Nucleus accumbens (tissue), 56 donors: ENCODE measurements at places on chromosomes 1 and 21.

- no peak for DNase-seq
These were observed 16.2 kb downstream of the TRAPPC10 start for GRCh38 chr21:44028287-44028659.

- no peak for DNase-seq
These were observed 13.5 kb upstream of the TEDDM1 start for GRCh38 chr1:182413969-182414368.

DNA sequence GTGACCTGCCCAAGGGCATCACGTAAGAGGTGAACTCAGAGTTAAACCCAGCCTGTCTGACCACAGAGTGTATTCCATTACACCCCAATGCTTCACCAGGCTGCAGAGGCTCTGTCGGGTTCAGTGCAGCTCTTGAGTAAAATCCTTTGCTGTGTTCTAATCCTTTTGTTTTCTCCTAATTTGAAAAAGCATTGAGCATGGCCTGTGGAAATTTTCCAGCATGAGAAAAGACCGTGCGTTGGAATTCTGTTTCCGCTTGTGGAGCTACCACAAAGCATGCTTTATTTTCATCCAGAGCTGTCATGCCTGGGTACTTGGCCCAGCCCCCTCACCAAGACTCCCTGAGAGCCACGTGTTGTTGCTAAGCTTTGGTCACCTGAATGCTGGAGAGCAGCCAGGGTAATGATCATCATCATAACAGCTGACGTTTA, 317.6 kb downstream of the PRDM2 start:
- peak; percentile 53 for DNase-seq

DNA sequence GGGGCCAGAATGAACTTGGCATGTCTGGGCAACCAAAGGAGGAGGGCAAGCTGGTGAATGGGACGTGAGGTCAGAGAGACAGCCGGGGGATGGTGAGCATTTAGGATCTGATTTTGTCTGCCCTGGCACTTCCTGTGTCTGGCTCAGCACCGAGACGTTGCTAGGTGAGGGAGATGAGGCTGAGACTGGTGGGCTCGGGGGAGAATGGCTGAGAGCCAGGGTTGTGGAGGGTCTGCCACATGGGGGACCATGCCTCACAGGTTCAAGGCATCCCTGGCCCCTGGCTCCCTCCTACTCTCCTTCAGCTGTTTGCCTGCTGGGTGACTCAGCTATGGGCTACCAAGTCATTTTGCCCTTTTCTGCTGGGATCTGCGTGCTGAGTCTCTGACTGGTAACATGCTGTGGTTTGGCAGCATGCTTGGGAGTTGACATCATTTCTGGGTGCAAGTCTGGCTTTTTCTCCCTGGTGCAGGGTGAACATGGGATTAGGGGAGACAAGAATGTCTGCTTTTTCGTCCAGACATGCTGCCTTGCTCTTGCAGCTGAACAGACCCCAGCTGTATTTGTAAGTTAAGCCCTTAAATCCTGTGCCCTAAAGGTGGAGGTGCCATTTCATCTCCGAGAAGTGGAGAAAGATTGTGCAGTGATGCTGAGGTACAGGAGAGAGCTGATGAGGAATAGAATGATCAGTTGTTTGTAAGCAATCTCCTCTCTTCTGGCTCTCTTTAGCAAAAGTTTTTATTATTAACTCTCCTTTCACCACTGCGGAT, 17.6 kb downstream of the GALNT2 start:
- no peak for DNase-seq

GRCh38 chr1:63974966-63975365, 201.1 kb downstream of the ROR1 start:
- no peak for DNase-seq

- no peak for DNase-seq
These were observed at the start of gene SLAMF1 for GRCh38 chr1:160646711-160647328. TSS of gene SLAMF1 (minus strand) at chr1:160647044. CDS start at chr1:160646945, 99 bp downstream.

DNA sequence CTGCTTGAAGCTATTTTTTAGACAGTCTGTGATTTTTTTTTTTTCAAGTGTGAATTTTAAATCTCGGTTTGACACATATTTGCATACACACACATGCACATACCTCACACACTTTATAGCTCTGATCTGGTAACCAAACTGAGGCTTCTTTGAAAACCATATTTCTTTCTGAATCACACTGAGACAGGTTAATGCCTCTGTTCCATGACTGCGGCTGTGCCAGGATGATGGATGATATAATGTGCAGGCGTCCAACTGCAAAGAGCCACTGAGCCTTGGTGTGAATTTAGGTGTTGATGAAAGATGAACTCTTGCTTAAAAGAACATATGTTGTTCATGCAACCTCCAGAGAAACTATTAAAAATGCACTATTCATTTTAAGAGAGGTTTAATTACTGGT, 504.0 kb upstream of the OLFM3 start:
- no peak for DNase-seq

DNA sequence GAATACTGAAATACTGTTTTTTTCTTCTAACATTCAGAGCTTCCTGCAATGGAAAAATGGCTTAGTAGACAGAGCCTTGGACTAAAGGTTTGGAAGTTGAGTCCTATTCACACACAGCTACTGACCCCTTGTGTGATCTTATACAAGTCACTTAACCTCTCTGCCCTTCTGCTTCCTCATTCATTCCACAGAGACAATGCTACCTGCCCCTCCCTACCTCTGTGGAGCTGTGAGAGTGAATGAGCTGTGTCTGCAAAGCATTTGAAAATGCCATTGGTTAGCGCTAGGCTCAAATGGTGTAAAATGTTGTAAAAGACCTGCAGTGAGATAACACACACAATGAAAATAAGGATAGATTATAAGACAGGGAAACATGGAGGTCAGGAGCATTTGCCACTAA, 214.4 kb downstream of the BARHL2 start:
- DNase-seq, result no peak

GRCh38 chr1:110021285-110021684, 13.1 kb upstream of the STRIP1 start:
- no peak for DNase-seq

DNA sequence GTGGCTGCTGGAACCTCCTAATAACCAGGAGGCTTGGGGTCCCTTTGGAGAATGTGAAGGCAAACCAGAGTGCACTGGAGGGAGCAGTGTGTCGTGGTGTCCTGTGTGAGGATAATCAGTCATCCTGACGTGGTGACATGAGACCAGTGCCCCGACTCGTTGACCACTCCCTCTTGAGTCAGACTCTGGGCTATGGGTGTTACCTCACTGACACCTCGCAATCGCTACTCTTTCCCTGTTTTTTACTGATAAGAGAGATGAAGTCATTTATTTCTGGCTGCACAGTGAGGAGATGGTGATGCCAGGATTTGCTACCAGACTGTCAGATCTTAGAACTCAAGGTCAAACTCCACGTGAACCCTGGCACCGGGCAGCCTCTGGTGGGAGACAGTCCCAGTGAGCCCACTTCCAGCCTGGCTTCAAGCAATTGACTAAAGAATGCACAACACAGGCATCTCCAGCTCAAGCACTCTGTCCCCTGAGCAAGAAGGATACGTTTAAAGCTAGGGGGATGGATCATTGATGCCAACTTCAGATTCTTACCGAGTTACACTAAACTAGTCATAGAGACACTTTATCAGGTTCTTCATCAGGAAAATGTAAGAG, 30.3 kb downstream of the UBASH3A start:
- DNase-seq, result no peak

- peak; percentile 49 for DNase-seq
These were observed 5.0 kb downstream of the PFKL start for GRCh38 chr21:44304877-44305293.

- no peak for DNase-seq
These were observed 15.0 kb downstream of the COL6A1 start for GRCh38 chr21:45996311-45997204.

- DNase-seq, result no peak
These were observed 4.6 kb upstream of the FOXD3 start for GRCh38 chr1:63317817-63318152.

GRCh38 chr21:38793926-38794713, 11.6 kb upstream of the ETS2 start:
- no peak for DNase-seq

GRCh38 chr1:22365331-22366295, 86.0 kb upstream of the ZBTB40 start:
- no peak for DNase-seq

- DNase-seq, result no peak
These were observed 1.1 kb downstream of the ICMT start for GRCh38 chr1:6234502-6235295.

GRCh38 chr1:2395245-2395644, 3.6 kb downstream of the RER1 start:
- DNase-seq, result no peak

GRCh38 chr21:8992731-8993174, 1528.6 kb upstream of the TPTE start:
- DNase-seq, result no peak

DNA sequence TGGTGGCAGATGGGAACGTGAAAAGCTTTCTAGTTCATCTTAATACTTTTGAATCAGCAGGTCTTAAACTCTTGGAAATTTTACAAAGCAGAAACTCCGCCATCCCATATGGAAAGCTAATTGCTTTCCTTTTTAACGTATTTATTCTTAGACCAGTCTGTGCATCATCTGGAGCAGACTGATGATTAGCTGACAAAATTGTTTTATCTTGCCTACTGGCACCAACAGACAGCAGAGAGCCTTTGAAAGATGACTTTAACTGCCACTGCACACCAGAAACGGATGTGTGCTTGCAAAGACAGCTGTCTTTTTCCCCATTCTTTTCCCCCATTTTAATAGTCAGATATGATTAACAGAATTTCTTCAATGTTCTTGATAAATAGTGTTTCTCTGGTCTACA, 97.0 kb downstream of the PLD5 start:
- DNase-seq, result no peak

- no peak for DNase-seq
These were observed 63.2 kb downstream of the ST6GALNAC3 start for GRCh38 chr1:76137746-76138145.

DNA sequence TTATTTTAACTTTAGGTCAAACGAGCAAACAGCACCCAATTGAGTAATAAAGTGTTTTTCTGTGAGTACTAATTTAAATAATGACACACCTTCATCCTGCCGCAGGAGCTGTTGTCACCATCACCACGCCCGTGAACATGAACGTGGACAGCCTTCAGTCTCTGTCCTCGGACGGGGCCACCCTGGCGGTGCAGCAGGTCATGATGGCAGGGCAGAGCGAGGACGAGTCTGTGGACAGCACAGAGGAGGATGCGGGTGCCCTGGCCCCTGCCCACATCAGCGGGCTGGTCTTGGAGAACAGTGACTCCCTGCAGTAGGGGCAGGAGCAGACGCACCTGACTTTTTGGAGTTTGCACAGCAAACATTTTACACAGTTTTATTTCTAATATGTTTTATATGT, 45.9 kb downstream of the CBS start:
- no peak for DNase-seq

DNA sequence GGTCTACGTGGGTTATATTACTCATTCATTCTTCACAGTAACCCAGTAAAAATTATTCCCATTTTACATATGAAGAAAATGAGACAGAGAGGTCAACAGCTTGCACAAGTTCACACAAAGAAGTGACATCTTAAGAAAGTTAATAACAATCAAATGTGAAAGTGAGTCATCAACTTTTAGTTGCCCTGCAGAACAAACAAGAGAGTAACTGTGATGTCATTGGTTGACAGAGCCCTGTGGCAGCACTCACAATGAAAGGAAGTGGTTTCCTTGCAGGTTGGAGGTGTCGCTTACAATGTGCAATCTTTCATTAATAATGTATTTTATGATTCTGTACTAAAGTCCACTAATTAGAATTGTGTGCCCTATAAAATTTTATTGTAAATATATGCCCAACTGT, 369.6 kb downstream of the RYR2 start:
- DNase-seq, result no peak

DNA sequence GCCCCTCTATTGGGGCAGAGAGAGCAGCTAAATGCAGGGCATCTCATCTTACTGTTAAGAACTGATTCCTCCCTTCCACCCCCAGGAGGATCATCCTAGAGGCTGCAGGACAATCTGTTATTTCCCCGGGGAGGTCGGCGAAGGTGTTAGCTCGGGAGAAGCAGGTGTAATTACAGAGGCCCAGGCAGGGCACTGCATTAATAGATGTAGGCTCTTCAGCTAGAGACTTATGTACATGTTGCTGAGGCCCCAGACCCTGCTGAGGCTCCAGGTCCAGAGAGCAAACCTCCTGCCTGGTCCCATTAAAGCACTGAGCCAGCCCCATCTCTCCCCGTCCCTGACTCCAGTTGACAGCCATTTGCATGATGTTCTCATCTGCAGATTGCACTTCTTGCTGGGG, 320.3 kb upstream of the VAMP3 start:
- no peak for DNase-seq

GRCh38 chr1:240138867-240139266, 47.2 kb downstream of the FMN2 start:
- DNase-seq, result no peak

- no peak for DNase-seq
These were observed 85.5 kb downstream of the RIPK4 start for GRCh38 chr21:41681348-41681801.

GRCh38 chr1:161986328-161986727, 37.3 kb downstream of the OLFML2B start:
- peak; percentile 57 for DNase-seq

DNA sequence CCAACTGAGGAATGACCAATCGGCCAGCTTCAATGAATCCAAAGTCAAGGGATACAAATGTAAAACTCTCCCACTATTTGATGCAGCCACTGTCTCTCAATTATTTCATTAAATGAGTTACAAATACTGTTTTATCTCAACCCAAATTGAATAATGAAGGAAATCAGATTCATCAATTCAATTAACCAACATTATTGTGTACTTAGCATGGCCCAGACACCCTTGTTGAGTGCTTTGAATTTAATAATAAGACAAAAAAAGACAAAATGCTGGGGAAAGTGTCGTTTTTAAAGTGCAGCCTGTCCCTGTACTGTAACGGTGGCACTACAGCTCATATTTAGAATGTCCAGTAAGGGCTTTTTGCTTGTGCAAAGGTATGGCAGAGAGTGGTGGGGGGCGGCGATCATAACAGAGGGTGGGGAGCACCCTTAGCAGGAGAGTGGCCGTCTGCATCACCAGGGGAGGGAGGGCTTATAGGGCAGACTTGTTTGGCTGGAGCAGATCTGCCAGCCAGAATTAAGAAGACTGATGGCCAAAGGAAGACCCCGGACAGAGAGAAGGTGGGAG, 123.8 kb upstream of the GALNT2 start:
- DNase-seq, result no peak

DNA sequence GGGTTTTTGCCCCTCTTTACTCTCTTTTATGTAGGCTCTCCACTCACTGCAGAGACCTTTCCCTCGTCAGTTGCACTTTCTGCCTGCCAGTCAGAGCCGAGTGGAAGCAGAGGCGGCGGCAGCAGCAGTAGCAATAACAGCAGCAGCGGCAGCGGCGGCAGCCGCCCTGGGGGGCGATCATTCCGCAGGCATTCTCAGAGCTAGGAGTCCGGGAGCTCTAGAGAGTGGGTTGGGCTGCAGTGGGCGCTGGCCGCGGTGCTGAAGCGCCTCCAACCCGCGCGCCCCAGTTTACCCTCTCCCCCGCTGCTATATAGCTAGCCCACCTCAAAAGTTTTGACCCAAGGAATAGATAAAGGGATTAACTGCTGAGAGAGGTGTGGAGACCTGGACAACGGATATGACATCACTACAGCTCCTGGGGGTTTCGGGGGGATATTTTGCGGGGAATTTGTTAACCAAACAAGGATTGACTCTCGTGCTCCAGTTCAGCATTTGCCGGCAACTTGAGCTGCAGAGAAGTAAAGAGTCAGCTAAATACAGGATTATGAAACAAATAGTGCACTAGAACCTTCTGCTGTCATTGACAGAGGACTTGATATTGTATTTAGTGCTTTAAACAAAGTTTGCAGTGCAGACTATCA, at the start of gene OLFM3:
TSS of gene OLFM3 (minus strand) at position 102 of the 641 bp plus-strand sequence.
- DNase-seq, result no peak
